Brain microvascular endothelial cell (primary cell): ENCODE measurements at places on chromosomes 7 and 10.
A peak's percentile ranks its signal among the peaks of the same experiment; 100 is the strongest.

DNA sequence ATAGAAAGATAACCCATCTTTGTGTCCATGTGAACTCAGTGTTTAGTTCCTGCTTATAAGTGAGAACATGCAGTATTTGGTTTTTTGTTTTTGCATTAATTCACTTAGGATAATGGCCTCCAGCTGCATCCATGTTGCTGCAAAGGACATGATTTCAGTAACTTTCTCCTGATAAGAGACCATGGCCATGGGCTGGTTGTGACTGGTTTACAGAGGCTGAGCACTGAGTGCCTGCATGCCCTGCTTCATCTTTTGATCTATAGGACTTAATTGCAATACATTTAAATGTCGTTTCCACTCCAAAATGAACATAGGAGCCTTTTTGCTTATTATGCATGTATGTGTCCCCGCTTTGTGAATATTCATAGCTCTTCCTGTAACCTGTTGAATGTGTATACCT is 101.3 kb upstream of the IGFBP3 start:
- no peak for DNase-seq

GRCh38 chr10:122515588-122516231 is 44.8 kb upstream of the DMBT1 start:
- no peak for DNase-seq

DNA sequence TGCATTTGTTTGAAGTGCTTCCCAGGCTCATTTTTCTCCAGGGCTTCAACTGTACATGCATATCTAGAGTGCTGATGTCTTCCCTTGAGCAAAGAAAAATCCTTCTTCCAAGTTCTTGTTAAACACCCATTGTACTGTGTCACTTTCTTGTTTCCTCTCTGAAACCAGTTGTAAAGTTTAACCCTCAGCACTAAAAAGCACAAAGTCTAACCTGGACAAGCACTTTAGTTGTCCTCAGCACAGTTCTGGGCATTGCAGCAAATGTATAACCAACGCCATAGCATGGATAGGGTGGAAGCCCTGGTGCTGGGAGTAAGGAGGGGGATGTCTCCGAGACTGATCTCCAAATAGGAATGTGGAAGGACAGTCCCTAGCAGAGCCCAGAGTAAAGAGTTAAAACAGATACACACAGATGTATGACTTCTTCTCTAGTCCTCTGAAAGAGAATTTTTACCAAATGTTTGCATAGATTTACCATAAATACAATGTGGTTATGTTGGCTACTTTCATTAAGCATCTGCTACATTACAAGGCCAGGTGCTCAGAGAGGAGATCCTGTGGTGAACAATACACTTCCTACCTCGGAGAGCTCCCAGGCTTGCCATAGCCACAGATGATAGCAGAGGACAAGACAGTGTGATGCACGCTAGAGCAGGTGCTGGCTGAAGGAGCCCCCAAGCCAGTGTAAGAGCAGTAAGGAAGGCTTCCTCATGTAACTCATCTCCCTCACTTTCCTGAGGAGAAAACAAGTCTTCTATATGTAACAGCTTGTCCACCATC is 57.0 kb downstream of the DNAJC12 start:
- DNase-seq, result no peak

DNA sequence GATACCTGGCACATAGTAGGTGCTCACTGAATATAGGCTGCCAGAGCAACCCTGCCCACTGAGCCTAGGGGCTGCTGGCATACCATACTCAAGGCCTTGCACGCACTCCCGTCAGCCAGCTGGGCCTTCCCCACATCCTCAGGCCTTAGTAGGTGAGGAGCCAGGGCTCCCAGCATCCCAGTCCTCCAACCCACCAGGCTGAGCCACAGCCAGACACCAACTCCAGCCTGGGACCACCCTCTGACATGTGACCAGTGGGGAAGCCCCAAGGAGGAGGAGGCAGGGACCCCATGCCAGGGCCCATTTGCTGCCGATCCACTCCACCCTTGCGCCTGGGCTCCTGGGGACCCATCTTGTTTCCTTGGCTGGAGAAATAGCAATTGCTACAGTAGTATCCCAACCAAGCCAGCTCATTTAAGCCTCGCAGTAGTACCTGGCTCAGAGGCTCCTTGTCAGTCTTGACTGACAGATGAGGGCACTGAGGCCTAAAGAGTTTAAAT is 11.4 kb downstream of the SLIT1 start:
- DNase-seq, result no peak

DNA sequence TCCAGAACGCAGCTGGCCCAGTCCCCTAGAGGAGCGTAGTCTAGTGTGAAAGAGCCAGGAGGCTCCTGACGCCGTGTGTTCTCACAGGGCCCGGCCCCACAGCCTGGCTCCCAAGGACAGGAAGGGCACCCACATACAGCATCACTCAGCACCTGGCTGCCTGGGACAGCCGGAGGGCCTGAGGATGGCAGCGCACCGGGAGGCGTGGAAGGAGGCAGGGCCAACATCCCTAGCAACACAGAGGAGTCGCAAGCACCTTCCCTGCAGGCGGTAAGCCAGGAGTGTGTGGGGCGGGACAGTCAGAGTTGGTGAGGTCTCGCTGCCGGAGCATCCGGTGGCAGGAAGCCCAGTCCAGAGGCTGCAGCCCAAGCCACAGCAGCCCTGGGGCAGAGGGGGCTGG is 125.8 kb downstream of the MAD1L1 start:
- DNase-seq, result peak; percentile 20

GRCh38 chr10:107451047-107451446 is 286.5 kb upstream of the SORCS1 start:
- no peak for DNase-seq

DNA sequence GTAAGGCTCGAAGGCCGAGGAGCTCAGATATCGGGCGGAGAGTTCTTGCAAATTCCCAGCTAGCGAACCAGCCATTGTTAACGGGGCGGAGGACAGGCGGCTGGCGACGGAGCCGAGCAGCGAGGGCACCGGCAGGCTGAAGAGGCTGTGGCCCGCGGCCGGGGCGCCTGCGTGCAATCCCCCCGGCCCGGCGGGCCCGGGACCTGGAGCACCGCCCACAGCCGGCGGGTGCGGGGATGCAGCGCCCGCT is 4.1 kb downstream of the VAX1 start:
- no peak for DNase-seq
